ENCODE measurements at places on chromosomes 3 and 15.

DNA sequence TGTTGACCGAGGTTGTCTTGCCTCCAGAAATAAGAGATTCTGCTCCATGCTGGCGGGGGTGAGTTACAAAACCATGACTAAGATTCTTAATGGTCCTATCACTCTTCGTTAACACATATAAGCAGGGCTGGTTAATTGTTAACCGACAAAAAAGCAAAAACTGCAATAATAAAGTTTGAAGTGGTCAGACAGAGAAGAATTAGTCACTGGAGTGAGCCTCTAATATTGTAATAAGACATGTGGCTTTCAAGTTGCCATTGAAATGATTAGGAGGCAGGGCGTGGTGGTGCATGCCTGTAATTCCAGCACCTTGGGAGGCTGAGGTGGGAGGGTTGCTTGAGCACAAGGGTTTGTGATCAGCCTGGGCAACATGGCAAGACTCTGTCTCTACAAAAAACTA, 78.4 kb upstream of the NR2F2 start:
- no peak for DNase-seq

GRCh38 chr3:150783920-150784746, 21.2 kb upstream of the SIAH2 start:
- DNase-seq = no peak

DNA sequence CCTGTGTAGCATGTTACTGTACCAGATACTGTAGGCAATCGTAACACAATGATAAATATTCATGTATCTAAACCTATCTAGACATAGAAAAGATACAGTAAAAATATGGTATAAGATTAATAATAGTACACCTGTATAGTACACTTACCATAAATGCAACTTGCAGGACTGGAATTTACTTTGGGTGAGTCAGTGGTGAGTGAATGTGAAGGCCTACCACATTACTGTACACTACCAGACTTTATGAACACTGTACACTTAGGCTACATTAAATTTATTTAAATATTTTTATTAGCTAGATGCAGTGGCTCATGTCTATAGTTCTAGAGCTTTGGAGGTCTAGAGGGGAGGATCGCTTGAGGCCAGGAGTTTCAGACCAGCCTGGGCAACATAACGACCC, 186.6 kb upstream of the ROPN1 start:
- DNase-seq = no peak

GRCh38 chr3:63908081-63908736, 4.0 kb downstream of the SCAANT1 start:
- no peak for DNase-seq

DNA sequence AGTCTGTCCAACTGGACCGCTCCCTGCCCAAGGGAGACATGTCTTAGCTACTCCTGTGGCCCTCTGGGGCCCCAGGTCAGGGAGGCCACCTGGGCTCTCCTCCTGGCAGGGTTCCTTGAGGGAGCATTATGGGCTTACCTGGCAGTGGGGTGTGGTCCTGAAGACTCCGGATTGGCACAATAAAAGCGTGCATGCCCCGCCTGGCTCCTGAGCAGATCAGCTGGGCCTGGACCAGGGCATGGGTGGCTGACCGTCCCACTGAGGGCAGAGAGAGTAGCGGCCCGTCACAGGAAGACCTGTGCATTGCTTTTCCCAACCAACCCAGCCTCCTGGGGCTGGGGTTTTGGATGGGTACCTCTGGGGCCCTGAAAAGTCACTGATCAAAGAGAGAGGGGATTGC, 5.4 kb downstream of the ACOX2 start:
- DNase-seq = no peak

DNA sequence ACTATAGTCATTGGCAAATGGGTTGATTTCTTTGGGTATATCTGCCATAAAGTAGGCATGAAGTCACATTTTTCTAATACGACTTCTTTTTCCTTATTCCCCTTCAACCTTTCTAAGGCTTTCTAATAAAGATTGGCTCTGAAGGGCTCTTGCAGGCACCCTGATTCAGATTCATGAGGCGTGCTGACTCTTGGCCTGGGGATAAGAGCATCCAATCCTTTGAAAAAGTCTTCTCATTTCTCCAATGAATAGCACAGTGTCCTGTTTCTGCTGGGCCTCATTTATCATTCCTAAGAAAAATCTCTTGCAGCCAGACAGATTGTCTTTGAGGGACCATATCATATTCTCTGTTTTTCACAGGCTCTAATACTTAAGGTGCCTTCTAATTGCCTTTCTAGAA, 32.3 kb upstream of the BNIP2 start:
- DNase-seq = no peak

GRCh38 chr3:57227930-57228751, 612 bp downstream of the APPL1 start:
- peak; percentile 18 for DNase-seq

GRCh38 chr3:20574746-20575145, 388.7 kb upstream of the SGO1 start:
- DNase-seq = no peak

DNA sequence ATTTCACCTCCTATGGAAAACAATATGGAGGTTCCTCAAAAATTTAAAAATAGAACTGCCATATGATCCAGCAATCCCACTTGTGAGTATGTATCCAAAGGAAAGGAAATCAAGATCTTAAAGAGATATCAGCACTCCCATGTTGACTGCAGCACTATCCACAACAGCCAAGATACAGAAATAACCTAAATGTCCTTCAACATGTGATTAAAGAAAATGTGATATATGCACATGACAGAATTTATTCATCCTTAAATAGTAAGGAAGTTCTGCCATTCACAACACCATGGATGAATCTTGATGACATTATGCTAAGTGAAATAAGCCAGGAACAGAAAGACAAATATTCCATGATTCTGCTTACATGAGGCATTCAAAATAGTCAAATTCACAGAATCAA, 303.6 kb upstream of the LRRN1 start:
- DNase-seq = no peak

- DNase-seq = no peak
Measured at GRCh38 chr15:67116742-67117141, 51.3 kb downstream of the SMAD3 start.

DNA sequence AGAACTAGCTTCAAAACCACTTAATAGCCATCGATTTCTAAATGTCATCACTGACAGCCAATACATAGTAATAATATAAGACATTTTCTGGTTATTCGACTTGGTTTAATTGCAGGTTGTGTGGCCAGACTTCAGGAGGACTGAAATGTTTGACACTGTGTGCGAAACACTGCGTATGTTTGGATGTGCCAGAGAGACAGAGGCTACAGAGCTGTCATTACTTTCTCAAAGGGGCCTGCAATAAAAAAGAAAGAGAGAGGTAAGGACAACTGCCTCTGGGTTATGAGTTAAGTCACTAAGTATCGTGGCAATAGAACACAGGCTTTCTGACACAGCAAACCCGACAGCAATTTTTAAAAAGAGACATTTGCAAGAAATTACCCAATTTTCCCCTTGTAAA, 882 bp downstream of the LMOD3 start:
- no peak for DNase-seq

DNA sequence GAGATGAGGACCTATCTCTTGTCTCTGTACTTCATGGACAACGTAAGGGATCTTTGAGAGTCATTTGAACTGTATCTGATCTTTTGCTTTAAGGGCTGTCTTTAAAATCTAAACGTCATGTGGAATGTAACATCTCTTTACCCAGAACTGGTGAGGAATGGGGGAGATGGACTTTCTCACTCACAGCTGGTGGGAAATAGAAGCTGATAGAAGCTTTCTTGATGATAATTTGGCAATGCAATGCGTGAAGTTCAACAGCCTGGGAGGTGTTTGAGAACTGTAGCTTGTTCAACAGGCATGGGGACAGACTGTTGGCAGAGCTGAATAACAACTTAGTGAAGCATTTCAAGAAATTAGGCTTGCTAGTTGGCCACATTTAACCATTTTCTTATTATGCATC, 21.5 kb upstream of the RORA start:
- no peak for DNase-seq

DNA sequence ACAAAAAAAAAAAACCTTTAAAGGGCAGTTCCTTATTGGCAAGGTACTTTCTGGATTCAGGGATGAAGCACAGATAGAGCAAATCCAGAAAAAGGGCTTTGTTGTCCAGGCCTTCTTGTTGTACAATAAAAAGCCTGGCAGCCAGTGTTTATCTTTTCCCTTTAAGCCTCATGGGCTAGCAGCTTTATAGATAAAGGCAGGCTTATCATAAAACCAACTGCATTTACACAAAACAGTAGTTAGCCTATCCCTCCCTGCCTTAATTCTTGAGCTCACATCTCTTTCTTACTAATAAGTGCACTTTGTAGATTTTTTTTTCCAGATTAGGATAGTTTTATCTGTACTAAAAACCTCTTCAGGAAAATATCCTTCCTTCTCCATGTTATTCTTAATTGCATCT, 662.8 kb upstream of the CCDC54 start:
- DNase-seq = no peak

GRCh38 chr15:71575474-71576045, 234.8 kb upstream of the NR2E3 start:
- DNase-seq = no peak

- peak; percentile 50 for DNase-seq
Measured at GRCh38 chr3:70550723-70551319, 238.4 kb upstream of the MDFIC2 start.

DNA sequence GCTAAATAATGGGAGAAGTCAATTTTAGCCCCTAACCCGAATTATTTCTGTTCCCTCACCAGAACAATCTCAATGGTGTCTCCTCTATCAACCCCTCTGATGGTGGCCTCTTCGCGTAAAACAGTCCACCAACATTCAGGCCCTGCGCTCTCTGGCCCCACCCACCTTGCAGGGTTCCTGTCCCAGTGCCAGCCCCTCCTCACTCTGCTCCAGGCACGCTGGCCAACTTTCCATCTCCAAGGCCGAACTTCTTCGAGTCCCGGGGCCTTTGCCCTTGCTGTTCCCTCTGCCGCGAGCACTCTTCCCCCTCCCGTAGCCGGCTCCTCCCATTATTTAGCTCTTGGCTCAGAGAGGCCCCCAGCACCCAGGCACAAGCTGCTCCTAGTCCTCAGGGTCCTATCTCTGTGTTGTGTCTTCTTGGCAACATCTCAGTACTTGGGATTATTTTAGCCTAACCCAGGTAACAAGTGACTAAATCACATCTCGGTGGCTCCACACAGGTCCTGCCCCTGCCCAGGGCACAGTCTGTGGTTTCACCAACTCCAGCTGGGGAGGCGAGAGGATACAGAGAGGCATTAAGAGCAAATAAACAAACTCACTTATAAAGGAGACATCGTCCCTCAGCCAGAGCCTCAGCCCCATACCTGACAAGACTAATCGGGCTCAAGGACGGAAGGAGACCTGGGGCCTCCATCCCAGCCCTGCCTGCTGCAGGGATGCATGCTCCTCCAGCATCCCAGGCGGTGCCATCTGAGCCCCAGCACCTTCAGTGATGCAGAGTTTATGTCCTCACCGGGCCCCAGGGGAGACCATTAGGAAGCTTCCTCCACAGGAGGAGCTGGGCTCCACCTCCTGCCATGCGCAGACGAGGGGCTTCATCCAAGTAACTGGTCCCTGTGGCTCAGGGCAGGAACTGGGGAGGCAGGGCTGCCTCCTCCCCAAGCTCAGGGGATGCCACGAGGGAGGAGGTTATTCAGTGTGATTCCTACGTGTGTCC, 19.7 kb upstream of the IQSEC1 start:
- DNase-seq = no peak

DNA sequence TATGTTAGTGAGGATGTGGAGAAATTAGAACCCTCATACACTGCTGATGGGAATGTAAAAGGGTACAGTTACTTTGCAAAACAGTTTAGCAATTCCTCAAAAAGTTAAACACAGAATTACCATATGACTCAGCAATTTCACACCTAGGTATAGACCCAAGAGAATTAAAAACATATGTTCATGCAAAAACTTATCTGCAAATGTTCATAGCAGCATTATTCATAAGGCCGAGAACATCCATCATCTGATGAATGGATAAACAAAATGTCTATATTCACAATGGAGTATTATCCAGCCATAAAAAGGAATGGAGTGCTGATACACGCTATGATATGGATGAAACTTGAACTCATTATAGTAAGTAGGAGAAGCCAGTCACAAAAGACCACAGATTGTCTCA, 10.3 kb downstream of the SEC13 start:
- no peak for DNase-seq

- no peak for DNase-seq
Measured at GRCh38 chr15:60890375-60891230, 338.5 kb downstream of the RORA start.

GRCh38 chr3:138809500-138810256, 25.1 kb downstream of the PIK3CB start:
- no peak for DNase-seq

- DNase-seq = no peak
Measured at GRCh38 chr3:175002732-175003143, 143.6 kb downstream of the NAALADL2 start.

- DNase-seq = no peak
Measured at GRCh38 chr3:98587654-98588053, 5.8 kb downstream of the CPOX start.

GRCh38 chr15:89665449-89666181, 10.3 kb upstream of the KIF7 start:
- DNase-seq = no peak

GRCh38 chr3:29827756-29828155, 546.9 kb downstream of the RBMS3 start:
- DNase-seq = no peak

DNA sequence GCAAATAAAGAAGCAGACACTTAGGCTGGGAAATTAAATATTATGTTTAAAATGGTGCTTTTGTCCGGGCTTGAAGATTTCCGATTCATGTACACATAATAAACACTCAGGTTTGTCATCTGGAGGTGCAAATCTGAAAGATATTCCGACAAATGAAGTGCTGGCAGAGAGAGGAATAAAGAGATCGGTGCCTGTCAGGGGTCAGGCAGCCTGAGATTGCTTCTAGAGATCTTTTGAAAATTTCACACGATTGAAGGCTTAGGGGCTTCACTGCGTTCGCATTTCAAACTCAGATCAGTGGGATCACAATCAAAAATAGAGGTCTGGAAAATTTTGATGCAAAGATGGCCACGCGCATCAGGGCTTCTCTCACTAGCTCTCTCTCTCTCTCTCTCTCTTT, 33.2 kb downstream of the NR2F2 start:
- DNase-seq = no peak

- no peak for DNase-seq
Measured at GRCh38 chr3:16608816-16609215, 3.6 kb upstream of the DAZL start.

DNA sequence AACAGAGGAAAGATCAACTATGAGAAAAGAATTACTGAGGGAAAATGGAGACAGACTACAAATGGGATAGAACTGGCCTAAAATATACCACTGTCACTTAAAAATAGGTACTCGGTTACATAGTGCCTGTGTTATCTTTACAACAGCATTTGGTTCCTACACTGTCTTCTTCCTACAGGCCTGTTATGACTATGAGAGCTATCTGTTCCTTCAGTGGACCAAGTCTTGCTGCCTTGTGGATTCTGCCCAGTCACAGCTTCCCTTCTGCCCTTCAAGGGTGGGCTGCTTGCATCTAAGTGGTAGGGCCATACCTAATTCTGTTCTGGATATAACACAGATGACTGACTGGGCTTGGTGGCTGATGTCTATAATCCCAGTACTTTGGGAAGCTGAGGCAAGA, 13.8 kb upstream of the ARHGEF3 start:
- DNase-seq = no peak

- no peak for DNase-seq
Measured at GRCh38 chr3:37456270-37456708, 281.9 kb upstream of the LRRFIP2 start.

- DNase-seq = no peak
Measured at GRCh38 chr3:160078533-160078932, 89.9 kb downstream of the IL12A start.

- no peak for DNase-seq
Measured at GRCh38 chr3:39937315-39937714, 127.9 kb downstream of the MYRIP start.

GRCh38 chr3:182215881-182216280, 504.2 kb downstream of the SOX2 start:
- DNase-seq = no peak
